ENCODE measurements at places on chromosomes 2 and 18. TPM values are rescaled to one million over a fixed set of nuclear protein-coding genes. Genes with fewer than 3 reads are reported as not detected.
A peak's percentile ranks its signal among the peaks of the same experiment; 100 is the strongest.

The TMEM247 gene
- not detected for total RNA-seq

- DNase-seq, result no peak
- no peaks in the 10 kb centered on the region for H3K4me1 ChIP-seq
- peaks cover 14% of the 10 kb centered on the region for H3K27me3 ChIP-seq
- H3K36me3 ChIP-seq, result no peaks in the 10 kb centered on the region
Observed at GRCh38 chr2:109415581-109416013, 198.2 kb downstream of the SEPTIN10 start.

DNA sequence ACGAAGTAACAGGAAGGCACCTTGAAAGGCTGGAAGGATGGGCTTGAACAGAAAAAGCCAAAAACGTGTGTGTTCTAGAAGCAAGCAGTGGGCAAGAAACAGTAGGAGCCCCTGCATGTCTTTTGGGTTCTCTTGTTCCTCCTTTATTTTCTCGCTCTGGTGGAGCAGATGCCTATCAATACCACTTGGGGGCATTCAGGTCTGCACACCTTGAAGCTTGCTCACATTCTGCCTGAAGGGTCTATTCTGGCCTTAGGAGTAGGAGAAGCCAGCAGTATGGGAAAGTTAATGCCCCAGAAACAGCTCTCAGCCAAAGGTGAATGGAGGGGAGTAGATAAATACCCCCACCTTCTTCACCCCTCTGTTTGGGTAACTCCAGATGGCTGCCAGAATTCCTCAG lies 204.5 kb downstream of the TXNL1 start:
- no peak for DNase-seq
- H3K4me1 ChIP-seq, result no peaks in the 10 kb centered on the region
- no peak overlapping the region for H3K4me3 ChIP-seq
- H3K27me3 ChIP-seq, result no peaks in the 10 kb centered on the region

DNA sequence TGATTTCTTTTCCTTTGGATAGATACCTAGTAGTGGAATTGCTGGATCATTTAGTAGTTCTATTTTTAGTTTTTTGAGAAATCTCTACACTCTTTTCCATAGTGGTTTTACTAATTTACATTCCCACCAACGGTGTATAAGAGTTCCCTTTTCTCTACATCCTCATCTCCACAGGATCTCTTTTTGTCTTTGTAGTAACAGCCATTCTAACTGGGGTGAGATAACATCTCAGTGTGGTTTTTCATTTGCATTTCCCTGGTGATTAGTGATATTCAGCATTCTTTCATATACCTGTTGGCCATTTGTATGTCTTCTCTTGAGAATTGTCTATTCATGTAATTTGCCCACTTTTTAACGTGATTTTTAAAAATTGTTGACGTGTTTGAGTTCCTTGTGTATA lies 13.8 kb downstream of the RFTN2 start:
- no peaks in the 10 kb centered on the region for H3K27me3 ChIP-seq
- no peaks in the 10 kb centered on the region for H3K36me3 ChIP-seq
- H3K4me1 ChIP-seq, result peaks cover 4% of the 10 kb centered on the region

The CCDC142 gene
- 13.7 TPM for total RNA-seq

DNA sequence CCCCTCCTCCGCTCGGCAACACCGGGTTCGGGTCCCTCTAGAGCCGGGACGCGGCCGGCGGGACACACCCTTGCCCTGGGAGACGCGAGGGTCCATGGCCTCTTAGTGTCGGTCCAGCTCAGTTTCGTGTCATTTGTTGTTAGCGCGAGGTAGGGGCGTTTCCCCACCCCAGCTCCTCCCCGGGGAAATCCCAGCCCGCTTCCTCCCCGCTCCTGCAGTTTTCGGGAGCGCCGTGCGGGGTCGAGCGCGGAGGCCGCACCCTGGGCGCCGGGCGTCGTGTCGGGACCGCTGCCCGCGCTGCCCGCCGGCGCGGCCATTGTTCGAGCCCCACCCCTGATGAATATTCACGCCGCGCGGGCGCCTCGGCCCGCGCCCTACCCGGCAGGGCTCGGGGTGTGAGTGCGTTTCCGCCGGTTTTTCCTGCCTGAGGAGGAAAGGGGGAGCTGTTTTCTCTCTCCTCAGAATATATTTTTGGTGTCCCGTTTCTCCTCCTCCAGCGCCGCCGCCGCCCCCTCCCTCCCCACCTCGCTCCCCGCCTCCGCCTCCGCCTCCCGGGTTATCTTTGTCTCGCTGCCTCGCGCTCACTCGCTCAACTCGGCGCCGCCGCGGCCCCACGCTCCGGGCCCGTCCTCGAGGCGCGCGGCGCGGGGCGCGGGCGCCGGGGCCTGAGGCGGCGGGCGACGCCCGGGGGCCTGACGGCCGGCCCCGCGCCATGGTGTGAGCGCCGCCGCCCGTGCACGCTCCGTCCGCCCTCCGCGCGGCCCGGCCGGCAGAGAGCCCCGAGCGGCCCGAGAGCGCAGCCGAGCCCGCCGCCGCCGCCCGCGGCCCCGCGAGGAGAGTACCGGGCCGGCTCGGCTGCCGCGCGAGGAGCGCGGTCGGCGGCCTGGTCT lies at the start of gene MAP4K4:
Gene MAP4K4 (plus strand): TSS at position 584 of the 890 bp plus-strand sequence. CDS start 374 bp downstream, outside the sequence.
- no peaks in the 10 kb centered on the region for H3K27me3 ChIP-seq
- peak within 1 kb of the TSS; percentile 93 for H3K27ac ChIP-seq
- peaks cover 21% of the 10 kb centered on the region for H3K4me1 ChIP-seq
- peak; percentile 67 for DNase-seq

- peaks cover 19% of the 10 kb centered on the region for H3K27me3 ChIP-seq
- no peaks in the 10 kb centered on the region for H3K4me1 ChIP-seq
- H3K36me3 ChIP-seq, result no peaks in the 10 kb centered on the region
- no peak overlapping the region for H3K27ac ChIP-seq
- H3K4me3 ChIP-seq, result no peak overlapping the region
- no peak for DNase-seq
Observed at GRCh38 chr2:67984600-67984999, 78.2 kb downstream of the C1D start.

- H3K4me3 ChIP-seq, result no peak overlapping the region
- no peaks in the 10 kb centered on the region for H3K27me3 ChIP-seq
- no peak overlapping the region for H3K27ac ChIP-seq
- H3K4me1 ChIP-seq, result no peaks in the 10 kb centered on the region
Observed at GRCh38 chr2:47724221-47724981, 58.5 kb upstream of the MSH6 start.

DNA sequence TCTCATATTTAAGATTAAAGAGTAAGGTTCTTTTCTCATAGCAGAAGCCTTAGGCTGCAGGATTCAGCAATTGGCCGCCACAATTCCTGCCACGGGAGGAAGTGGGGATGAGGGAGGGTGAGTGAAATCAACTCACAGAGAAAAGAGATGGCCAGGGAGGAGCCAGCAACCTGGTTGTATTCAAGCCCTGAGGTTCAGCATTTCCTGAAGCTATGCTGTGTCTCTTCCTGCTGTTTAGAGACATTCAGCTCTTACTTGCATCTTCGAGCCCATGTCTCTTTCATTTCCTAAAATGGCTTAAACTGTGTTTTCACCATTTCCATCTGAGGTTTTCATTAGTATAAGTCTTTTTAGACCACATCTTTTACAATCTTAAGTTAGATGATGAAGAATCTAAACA lies 522.6 kb downstream of the CNTNAP5 start:
- no peaks in the 10 kb centered on the region for H3K27me3 ChIP-seq
- H3K36me3 ChIP-seq, result no peaks in the 10 kb centered on the region
- DNase-seq, result no peak
- no peak overlapping the region for H3K27ac ChIP-seq
- H3K4me1 ChIP-seq, result no peaks in the 10 kb centered on the region

DNA sequence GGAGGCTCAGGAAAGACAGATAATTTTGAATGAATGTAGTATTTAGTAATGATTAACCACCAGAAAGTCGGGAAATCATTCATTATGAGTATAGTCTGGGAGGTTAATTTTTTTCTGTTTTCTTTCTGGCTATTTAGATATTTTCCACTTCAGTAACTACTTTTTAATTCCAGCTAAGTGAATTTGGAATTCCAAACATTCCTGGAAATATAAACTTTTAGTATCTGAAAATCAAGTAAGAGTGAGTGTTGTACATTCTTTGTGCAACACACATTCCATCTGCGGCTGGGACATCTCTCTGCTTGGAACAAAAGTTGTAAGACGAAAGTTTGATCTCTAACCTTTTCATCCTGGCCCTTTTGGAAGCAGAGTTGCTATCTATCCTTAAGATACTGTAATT lies 275.7 kb upstream of the SPRED2 start:
- H3K27me3 ChIP-seq, result peaks cover 14% of the 10 kb centered on the region
- no peak overlapping the region for H3K4me3 ChIP-seq

The LCT gene
- total RNA-seq, result 0.10 TPM

The ZNF892 gene
- 2.0 TPM for total RNA-seq

DNA sequence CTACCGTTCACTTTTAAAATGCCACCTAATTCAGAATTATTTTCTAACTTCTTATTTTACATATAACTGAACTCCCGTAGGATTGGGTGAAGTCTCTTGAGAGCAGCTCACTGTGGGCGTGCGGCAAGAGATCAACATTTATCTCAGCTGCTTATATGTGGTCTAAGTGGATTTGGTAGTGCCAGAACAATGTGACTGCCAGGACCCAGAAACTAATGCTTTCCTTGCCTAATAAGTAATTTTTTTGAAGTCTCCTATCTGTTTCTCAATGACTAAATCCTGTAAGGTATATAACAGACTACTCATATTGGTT lies 11.2 kb upstream of the NFE2L2 start:
- H3K27me3 ChIP-seq, result no peaks in the 10 kb centered on the region
- H3K4me3 ChIP-seq, result no peak overlapping the region
- no peaks in the 10 kb centered on the region for H3K4me1 ChIP-seq
- H3K27ac ChIP-seq, result no peak overlapping the region
- H3K36me3 ChIP-seq, result no peaks in the 10 kb centered on the region
- no peak for DNase-seq

- no peak overlapping the region for H3K27ac ChIP-seq
- DNase-seq, result no peak
- H3K4me1 ChIP-seq, result no peaks in the 10 kb centered on the region
Observed at GRCh38 chr2:150856596-150857281, 369.3 kb upstream of the RND3 start.

GRCh38 chr2:214011676-214012075 lies 399.2 kb upstream of the VWC2L start:
- H3K36me3 ChIP-seq, result no peaks in the 10 kb centered on the region
- no peak for DNase-seq
- no peaks in the 10 kb centered on the region for H3K27me3 ChIP-seq
- H3K27ac ChIP-seq, result no peak overlapping the region
- no peak overlapping the region for H3K4me3 ChIP-seq

GRCh38 chr2:216632952-216633615 lies at the start of gene IGFBP2:
TSS of gene IGFBP2 (plus strand) at chr2:216633420. CDS start at chr2:216633524, 104 bp downstream.
- H3K27ac ChIP-seq, result no peak within 1 kb of the TSS
- no peak for DNase-seq

The GRHL1 gene
- 0.60 TPM for total RNA-seq

DNA sequence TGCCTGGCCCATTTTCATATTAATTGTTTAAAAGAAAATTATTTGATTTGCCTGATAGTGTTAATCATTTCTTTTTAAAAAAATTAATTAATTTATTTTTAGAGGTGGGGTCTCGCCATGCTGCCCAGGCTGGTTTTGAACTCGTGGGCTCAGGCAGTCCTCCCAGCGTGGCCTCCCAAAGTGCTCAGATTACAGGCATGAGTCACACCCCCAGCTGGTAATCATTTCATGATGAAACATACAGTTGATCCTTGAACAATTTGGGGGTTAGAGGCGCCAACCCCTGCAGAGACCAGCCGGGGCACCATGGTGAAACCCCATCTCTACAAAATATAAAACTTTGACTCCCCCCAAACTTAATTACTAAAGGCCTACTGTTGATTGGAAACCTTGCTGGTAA lies 7.9 kb downstream of the GPN1 start:
- no peaks in the 10 kb centered on the region for H3K27me3 ChIP-seq
- no peak overlapping the region for H3K4me3 ChIP-seq
- H3K36me3 ChIP-seq, result peaks cover 24% of the 10 kb centered on the region
- no peak for DNase-seq
- H3K27ac ChIP-seq, result no peak overlapping the region
- peaks cover 18% of the 10 kb centered on the region for H3K4me1 ChIP-seq

DNA sequence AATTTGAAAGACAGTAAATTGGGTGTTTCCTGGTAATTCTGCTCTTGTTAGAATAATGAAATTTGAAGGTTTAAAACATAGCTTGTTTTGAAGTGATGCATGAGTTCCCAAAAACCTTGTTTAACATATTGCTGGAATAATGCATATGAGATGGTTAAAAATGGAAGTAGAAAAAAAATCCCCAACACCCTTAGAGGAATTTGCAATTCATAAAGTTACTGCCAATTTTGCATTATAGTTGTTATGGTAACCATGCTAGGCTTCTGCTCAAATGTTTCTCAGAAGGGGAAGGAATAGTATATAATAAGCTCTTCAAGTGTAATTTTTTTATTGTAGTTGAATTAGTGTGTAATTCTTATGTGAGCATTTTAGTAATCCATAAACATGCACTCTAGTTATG lies 49.1 kb downstream of the FASTKD2 start:
- H3K27ac ChIP-seq, result no peak overlapping the region
- H3K4me1 ChIP-seq, result peaks cover 2% of the 10 kb centered on the region
- no peak overlapping the region for H3K4me3 ChIP-seq
- H3K27me3 ChIP-seq, result no peaks in the 10 kb centered on the region

DNA sequence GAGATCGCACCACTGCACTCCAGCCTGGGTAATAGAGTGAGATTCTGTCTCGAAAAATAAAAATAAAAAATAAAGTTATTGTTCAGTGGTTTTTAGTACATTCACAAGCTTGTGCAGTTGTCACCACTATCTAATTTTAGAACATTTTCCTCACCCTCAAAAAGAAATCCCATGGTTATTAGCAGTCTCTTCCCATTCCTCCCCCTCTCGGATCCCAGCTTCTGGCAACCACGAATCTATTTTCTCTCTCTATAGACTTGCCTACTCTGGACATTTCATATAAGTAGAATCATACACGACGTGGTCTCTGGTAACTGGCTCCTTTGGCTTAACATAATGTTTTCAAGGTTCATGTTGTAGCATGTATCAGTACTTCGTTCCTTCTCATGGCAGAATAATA lies 38.6 kb downstream of the CABLES1 start:
- no peaks in the 10 kb centered on the region for H3K4me1 ChIP-seq
- no peak overlapping the region for H3K4me3 ChIP-seq
- H3K36me3 ChIP-seq, result peaks cover 3% of the 10 kb centered on the region
- no peak for DNase-seq
- H3K27ac ChIP-seq, result no peak overlapping the region

GRCh38 chr18:64398320-64398719 lies 249.4 kb upstream of the LINC00305 start:
- no peak overlapping the region for H3K27ac ChIP-seq
- H3K27me3 ChIP-seq, result no peaks in the 10 kb centered on the region
- H3K4me3 ChIP-seq, result no peak overlapping the region
- no peaks in the 10 kb centered on the region for H3K4me1 ChIP-seq
- no peaks in the 10 kb centered on the region for H3K36me3 ChIP-seq
- no peak for DNase-seq

The ATP6V1C2 gene
- total RNA-seq, result not detected

- no peak for DNase-seq
- no peaks in the 10 kb centered on the region for H3K4me1 ChIP-seq
- H3K27ac ChIP-seq, result no peak overlapping the region
Observed at GRCh38 chr2:106956416-106956815, 70.4 kb upstream of the ST6GAL2 start.

GRCh38 chr2:70523996-70524965 lies 29.3 kb downstream of the TGFA start:
- no peaks in the 10 kb centered on the region for H3K36me3 ChIP-seq
- peaks cover 18% of the 10 kb centered on the region for H3K4me1 ChIP-seq
- DNase-seq, result no peak
- H3K27me3 ChIP-seq, result peaks cover 3% of the 10 kb centered on the region
- peak overlapping the region; percentile 73 for H3K4me3 ChIP-seq

The PER2 gene
- total RNA-seq, result 40.7 TPM

- no peaks in the 10 kb centered on the region for H3K36me3 ChIP-seq
- H3K27me3 ChIP-seq, result peaks cover 24% of the 10 kb centered on the region
- H3K4me3 ChIP-seq, result no peak overlapping the region
- H3K27ac ChIP-seq, result no peak overlapping the region
- no peak for DNase-seq
Observed at GRCh38 chr2:604385-604784, 72.8 kb downstream of the TMEM18 start.

All from T-helper 17 cell (primary cell).